ENCODE measurements at places on chromosomes 12 and 14.

- no peak for DNase-seq
Observed at GRCh38 chr14:77055306-77055705, 26.8 kb upstream of the IRF2BPL start.

GRCh38 chr14:39434401-39434800, 2.2 kb upstream of the FBXO33 start:
- DNase-seq: no peak

GRCh38 chr12:109020146-109020795, 597 bp downstream of the SVOP start:
- no peak for DNase-seq

DNA sequence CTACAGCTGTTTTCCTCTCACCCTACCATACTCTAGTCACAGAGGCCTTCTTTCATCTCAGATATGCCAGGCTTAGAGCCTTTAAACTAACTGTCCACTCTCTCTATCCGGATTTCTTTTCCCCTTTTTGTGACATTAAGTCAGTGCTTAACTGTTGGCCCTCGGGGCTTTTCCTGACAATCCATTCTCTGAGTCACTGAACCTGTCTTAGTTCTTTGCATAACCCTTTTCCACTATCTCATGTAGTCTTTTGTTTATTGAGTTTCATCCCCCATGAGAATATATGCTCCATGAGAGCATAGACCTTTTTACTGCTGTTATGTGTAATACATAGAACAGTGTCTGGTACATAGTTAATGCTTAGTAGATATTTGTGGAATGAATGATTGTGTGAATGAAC, 68.7 kb downstream of the PLEKHA5 start:
- no peak for DNase-seq
